NCI-H2227 treated with DMSO at 0.1 percent for 48 hours (cell line): ENCODE measurements at places on chromosomes 1 and 21.

DNA sequence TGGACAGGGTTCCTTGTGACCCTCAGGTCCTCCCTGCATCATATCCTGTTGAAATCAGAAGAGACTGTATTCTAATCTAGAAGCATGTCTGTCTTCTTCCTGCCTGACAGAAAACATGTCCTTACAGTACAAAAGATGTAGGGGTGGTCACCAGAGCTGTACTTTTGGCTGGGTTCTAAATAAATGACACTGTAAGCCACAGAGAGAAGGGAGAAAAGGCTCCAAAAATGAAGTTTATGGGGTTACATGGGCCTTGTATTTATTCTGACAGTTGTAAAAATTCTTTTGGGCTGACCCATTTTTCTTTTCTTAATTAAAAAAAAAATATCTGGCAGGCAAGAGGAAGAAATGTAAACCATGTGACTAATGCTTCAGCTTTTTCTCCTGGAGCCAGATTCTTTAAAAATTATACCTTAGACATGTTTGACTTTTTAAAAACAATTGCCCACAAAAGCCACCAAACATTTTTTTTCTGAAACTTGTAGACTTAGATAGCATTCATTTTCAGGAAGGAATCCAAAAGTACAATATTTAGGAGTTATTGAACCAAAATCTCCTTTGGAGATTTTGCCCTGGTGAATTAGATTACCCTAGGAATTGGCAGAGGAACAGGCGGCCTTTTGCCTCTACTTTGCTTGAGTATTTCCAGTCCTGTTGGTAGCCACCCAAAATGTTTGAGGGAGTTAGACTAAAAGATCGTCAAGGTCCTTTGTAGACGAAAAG is 17.1 kb downstream of the RGL1 start:
- no peak for DNase-seq

DNA sequence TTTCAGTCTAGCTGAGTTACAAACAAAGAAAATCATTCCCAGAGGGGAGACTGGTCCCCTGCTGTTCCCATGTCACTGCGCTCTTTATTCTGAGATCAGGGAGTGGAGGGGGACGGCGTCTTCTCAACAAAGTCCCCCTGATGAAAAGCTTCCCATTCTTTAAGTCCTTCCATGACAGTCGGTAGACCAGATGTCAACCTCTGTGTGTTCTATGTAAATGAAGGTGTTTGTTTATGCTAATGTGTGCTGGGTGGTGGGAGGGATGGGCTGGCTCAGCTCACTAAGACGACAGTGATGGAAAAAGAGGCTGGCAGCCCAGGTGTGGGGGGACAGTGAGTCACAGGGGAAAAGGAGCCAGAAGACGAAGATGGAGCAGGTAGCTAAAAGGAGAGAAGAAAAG is 148.2 kb upstream of the KLHDC7A start:
- no peak for DNase-seq

- no peak for DNase-seq
These were observed 107.5 kb downstream of the ZNF281 start for GRCh38 chr1:200302192-200302920.

DNA sequence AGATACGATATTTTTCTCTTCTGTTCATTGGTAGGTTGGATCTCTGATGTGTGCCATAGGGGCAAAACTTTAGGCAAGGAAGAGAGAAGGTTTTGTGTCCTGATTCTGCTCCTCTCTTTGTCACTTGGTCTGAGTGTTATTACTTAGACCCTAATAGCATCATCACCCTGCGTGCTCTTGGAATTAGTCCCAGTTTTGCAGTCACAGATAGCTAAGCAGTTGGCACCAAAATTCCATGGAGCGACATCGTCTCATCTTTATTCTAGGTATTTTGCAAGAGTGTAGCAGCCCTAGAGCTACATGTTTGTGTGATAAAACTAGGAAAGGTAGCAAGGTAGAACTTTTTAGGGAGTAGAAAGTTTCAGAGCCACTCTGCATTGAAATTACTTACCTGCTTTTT is 23.8 kb downstream of the PIP5K1A start:
- no peak for DNase-seq

- no peak for DNase-seq
These were observed 63.9 kb upstream of the AK4 start for GRCh38 chr1:65084066-65084465.

GRCh38 chr1:9322661-9323244 is 30.1 kb downstream of the SPSB1 start:
- DNase-seq: no peak

DNA sequence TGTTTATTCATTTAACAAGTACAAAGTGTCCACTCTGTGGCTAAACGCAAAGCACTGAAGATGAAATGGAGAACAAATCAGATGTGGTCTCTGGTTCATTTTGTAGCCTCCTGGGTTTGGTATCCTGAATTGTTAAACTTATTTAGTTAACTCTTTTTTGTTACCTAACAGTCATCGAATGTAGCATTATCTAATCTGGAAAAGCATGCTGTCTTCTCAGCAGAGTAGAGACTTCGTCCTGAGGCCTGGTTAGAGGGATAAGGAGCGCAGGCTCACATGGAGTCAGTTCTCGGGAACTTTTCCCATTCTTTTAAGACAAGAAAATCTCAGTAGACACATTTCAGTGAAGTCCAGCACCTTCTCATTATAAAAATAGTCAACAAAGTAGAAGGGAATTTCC is 33.1 kb upstream of the SH3D21 start:
- no peak for DNase-seq

- no peak for DNase-seq
These were observed 151.9 kb upstream of the GJB5 start for GRCh38 chr1:34602907-34603306.
